Neural crest cell (in vitro differentiated cells): ENCODE measurements at places on chromosomes 7 and 10. TPM values are rescaled to one million over a fixed set of nuclear protein-coding genes. Genes with fewer than 3 reads are reported as not detected.

The IL6 gene
- total RNA-seq = not detected in 2 replicates

The NPS gene
- not detected in 2 replicates for total RNA-seq

GRCh38 chr7:131424219-131424822, 96.6 kb downstream of the MKLN1 start:
- DNase-seq = no peak

GRCh38 chr7:159109653-159110035, 35.0 kb downstream of the VIPR2 start:
- DNase-seq = no peak
